Mesothelial cell of epicardium (in vitro differentiated cells): ENCODE measurements at places on chromosomes 1 and 21.

GRCh38 chr1:24022581-24023361 is 42.6 kb upstream of the SRSF10 start:
- DNase-seq = no peak

GRCh38 chr1:45393718-45394302 is 53.6 kb upstream of the MUTYH start:
- DNase-seq = no peak

DNA sequence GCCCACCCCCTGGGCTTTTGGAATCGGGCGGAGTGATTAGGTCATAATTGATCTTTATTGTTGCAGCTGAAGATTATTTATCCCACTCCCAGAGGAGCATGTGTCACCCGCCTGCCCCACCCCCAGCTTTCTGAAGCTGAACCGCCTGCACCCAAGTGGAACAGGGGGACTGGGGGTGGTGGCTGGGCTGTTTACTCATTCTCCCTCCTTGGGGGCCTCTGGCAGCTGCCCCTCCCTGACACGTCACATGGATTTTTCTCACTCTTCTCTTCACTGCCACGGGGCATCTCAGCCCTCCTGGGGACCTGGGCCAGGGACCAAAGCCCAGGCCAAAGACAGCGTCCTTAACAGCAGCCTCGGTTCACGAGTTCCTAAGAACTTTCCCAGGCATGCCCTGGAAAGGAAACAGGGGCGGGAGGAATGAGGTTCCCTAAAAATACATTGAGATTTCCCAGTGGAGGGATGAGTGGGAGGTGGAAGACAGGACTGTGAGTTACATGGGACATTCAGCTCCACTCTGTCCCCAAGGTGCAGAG is 31.6 kb upstream of the SOX13 start:
- no peak for DNase-seq

DNA sequence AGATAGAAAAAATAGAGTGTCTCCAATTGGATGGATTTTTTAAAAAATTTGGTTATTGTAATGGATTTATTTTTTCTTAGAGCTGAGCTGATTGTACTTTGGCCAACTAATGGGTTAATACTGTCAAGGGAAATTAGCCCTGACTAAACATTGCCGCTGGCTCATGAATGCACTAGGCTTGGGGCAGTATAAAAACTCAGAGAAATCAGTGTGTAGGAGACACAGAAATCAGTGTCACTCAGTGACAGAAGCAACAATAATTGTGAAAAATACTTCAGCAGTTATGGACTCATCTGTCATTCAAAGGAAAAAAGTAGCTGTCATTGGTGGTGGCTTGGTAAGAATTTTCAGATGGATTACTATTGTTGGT is at the start of gene KMO:
TSS of gene KMO (plus strand) at position 217 of the 370 bp plus-strand sequence. CDS start at position 284, 67 bp downstream.
- no peak for DNase-seq

- no peak for DNase-seq
These were observed 20.5 kb downstream of the PLA2G4A start for GRCh38 chr1:186849271-186849671.

DNA sequence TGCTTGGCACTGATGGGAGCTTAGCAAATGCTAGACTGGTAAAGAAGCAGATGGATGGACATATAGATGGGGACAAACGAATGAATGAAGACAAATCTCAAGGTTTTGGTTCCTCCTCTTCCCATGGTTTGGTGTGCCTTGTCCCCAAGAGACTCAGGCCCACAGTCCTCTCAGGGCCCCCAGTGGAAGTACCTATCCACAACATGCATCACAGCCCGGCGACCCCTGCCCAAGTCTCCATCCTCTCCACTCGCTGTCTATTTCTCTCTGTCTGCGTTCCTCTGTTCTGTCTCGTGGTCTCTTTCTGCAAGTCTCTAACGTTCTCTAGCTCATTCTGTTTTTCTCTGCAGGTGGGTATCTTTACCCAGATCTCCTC is 85.8 kb downstream of the GLIS1 start:
- DNase-seq = no peak

GRCh38 chr1:203124011-203124410 is 3.5 kb upstream of the ADORA1 start:
- DNase-seq = no peak

GRCh38 chr1:9031484-9032259 is 5.4 kb upstream of the SLC2A7 start:
- no peak for DNase-seq

- DNase-seq = no peak
These were observed 4.4 kb downstream of the CLCA4 start for GRCh38 chr1:86551305-86551704.

DNA sequence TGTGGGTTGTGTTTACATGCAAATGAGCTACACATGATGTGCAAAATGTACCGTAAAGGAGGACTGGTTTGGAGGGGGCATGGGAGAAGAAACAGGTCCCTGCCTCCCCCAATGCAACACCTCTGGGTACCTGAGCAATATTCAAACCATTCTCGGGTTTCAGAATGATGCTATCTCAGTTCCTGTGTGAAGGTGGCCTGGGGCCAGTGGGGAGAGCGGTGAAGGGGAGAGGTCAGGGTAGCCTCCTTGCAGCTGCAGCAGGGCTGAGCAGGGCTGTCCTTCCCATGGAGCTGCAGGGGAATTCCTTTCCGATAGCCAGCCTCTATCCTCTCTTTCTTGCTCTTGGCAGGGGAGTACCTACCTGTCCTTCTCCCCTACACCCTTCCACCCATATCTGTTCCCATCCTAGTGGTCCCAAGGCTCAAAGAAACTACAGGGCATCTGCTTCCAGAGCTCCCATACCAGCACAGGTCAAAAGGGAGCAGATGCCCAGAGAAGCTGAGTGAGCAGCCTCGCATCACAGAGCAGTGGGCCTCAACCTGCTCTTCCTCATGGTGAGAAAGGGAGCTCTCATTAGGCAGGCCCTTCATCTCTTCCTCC is 11.9 kb downstream of the MEF2D start:
- DNase-seq = no peak

GRCh38 chr1:241356187-241356518 is 852 bp downstream of the RGS7 start:
- DNase-seq = no peak

GRCh38 chr1:240021709-240022108 is 70.0 kb upstream of the FMN2 start:
- DNase-seq = no peak

DNA sequence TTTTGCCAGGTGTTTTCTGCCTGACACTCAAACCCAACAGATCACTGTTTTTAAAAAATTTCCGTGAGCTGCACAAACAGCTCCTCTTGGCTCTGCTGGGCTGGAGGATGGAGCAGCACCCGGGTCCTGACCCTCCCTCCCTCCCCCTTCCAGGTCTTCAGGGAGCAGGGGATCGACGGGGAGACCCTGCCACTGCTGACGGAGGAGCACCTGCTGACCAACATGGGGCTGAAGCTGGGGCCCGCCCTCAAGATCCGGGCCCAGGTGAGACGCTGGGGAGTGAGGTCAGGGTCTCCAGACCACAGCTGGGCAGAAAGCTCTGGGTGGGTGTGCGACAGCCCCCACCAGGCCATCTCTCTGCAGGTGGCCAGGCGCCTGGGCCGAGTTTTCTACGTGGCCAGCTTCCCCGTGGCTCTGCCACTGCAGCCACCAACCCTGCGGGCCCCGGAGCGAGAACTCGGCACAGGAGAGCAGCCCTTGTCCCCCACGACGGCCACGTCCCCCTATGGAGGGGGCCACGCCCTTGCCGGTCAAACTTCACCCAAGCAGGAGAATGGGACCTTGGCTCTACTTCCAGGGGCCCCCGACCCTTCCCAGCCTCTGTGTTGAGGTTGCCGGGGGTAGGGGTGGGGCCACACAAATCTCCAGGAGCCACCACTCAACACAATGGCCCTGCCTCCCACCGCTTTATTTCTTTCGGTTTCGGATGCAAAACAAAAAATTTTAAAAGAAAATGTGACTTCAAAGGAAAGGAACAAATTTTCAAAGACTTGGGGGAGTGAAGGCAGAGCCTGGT is 15.3 kb downstream of the NOC2L start:
- DNase-seq = no peak

GRCh38 chr1:52268372-52268771 is 97.6 kb downstream of the CC2D1B start:
- no peak for DNase-seq
